ENCODE measurements at places on chromosomes 1 and 21. TPM values are rescaled to one million over a fixed set of nuclear protein-coding genes. Genes with fewer than 3 reads are reported as not detected.

Gene LRRC47
- 41.9 TPM for total RNA-seq

DNA sequence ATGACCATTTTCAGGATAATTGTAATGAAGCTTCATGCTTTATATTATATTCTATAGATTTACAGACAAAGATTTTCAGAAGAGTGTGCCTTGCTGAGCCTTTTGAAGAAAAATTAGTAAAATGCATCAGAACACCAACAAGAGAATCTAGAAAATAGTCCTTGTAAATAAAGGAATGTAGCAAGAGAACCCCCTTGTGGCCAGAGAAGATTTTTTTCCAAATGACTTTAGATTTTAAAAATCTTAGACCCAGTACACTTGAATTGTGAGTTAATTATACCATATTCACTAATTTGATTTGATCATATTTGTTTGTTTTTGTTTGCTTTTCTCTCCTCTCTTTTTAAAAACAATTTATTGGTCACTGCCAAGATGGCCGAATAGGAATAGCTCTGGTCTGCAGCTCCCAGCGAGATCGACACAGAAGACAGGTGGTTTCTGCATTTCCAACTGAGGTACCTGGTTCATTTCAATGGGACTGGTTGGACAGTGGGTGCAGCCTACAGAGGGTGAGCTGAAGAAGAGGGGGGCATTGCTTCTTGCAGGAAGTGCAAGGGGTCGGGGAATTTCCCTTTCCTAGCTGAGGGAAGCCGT, 12.8 kb upstream of the IFI44L start:
- no peaks in the 10 kb centered on the region for H3K4me1 ChIP-seq
- no peak overlapping the region for H3K4me3 ChIP-seq
- H3K27ac ChIP-seq, result no peak overlapping the region

DNA sequence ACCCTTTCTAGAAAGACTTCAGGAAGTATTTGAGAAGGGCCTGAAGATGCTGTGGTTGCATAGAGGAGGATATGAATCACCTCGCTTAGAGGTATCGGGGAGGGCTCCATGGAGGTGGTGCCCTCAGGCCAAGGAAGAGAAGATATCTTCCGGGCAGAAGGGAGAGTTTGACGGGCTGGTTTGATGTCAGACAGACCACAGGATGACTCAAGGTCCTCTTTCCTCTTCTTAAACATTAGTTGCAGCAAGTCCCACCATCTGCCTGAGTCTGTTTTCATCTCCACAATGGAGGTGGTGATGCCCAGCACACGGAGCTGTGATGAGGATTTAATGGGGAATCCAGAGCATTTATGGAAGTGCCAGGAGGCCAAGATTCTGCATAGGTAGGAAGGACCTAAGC, 25.1 kb upstream of the RUNX3 start:
- DNase-seq, result peak; percentile 70
- 0 out of 2 replicates have a peak, but pooled peaks cover 8% of the 10 kb centered on the region for H3K4me1 ChIP-seq
- no peak overlapping the region for H3K27ac ChIP-seq
- no peak overlapping the region for H3K4me3 ChIP-seq
- H3K36me3 ChIP-seq, result no peaks in the 10 kb centered on the region

DNA sequence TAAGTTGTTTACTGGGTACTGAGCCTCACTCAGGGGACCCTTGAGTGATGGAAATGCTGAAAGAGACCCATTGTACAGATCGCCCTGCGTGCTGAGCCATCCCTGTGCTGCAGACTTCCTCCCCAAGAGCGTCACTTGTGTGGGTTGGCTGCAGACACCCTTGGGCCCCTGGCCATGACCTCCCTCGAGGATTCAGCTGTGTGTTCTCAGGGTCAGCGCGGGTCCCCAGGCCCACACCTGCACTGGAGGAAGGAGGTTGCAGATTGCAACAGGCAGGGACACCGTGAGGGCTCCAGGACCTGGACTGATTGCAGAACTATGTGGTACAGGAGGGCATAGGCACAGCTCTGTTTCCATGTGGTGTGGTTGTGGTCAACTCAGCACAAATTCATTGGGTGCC, 4.4 kb downstream of the SNAP47 start:
- H3K36me3 ChIP-seq, result no peaks in the 10 kb centered on the region
- H3K27ac ChIP-seq, result no peak overlapping the region
- DNase-seq, result no peak
- H3K4me1 ChIP-seq, result 0 out of 2 replicates have a peak, but pooled peaks cover 3% of the 10 kb centered on the region
- H3K27me3 ChIP-seq, result no peaks in the 10 kb centered on the region
- no peak overlapping the region for H3K4me3 ChIP-seq

- peak overlapping the region; percentile 13 for H3K4me3 ChIP-seq
- H3K36me3 ChIP-seq, result no peaks in the 10 kb centered on the region
- H3K27me3 ChIP-seq, result no peaks in the 10 kb centered on the region
- H3K4me1 ChIP-seq, result peaks cover 67% of the 10 kb centered on the region
- DNase-seq, result peak; percentile 53
Measured at GRCh38 chr1:67722292-67722944, 37.4 kb downstream of the GADD45A start.

Measured in GM23248 (cell line).